ENCODE measurements at places on chromosomes 6 and 20.

DNA sequence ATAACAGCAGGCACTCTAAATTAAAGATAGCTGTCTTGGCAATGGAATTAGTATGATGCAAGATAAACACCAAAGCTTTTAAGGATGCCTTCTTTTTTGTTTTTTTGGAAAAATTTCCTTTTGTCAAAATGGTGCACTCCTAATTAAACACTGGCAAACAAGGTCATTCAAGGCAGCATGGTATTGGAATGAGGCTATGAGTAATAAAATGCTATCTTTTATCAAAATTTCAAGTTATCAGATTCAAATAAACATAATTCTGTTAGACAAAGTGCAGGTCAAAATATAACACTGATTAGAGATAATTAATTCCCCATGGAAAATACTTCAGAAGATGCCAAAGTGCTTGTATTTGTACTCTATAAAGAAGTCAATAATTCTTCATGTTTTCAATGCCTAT is 514.1 kb downstream of the TENT5A start:
- no peak for DNase-seq

GRCh38 chr20:40416274-40416673 is 272.8 kb downstream of the MAFB start:
- DNase-seq, result no peak

DNA sequence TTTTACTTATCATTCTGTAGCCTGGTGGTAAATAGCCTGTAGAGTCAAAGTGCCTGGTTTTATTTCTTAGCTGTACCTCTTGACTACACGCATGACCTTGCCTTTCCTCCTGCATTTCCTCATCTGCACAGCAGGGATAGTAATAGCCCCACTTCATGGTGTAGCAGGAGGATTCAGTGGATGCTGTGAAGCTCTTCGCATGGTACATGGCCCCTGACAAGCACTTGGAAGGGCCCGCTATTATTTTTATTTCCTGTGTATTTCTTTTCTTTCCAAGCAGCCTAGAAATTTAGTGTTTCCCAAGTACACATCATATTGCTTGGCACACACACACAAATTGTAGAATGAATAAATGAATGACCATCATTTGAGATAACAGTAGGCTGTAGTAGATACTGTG is 547.2 kb downstream of the CDH26 start:
- DNase-seq, result no peak

DNA sequence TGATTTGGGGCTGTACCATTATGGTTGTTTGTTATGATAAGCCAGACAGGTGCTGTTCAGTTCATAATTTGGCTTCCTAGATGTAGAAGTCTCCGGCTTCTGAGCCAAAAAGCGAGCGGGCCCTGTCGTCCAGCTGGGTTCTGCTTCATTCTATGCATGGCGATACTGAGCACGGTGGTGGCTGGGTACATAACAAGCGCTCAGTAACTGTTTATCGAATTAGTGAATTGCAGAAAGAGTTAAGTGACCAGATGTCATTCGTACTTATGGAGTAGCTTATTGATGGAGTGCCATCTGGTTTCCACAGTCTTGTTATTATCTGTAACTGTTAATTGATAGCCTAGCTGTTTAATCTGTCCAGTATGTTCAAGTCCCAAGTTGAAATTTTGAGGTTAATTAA is 85.0 kb downstream of the DTD1 start:
- DNase-seq, result no peak

DNA sequence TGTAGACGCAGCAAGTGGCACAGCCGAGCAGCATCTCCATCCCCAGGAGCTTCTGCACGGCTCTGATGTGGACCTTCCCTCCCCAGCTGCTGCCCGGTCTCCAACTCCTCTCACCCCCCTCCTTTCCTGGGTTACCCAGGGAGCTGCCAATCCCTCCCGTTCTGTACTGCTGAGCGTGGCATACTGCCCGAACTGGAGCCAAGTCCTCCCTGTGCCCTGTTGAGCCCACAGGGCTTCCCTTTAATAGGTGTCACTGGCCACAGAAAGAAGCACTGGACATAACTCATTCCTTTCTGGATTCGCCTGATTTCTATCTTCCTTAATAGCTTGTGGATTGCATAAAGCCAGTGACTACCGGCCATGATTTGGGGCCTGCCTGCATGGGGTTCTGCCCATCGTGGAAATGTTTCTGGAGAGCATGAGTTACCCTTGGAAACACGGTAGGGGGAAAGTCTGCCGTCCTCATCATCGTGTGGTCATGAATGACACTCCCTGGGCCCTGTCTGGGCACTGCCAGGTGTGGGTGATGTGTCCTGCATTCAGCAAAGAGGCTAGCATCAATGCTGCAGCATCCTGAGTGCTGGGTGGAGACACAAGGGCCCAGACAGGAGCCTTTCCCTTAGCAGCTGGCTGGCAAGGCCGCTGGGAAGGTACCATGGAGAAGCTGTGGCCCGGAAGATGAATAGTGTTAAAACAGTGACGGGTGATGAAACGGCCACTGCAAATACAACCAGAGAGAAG is 189.7 kb downstream of the SYNDIG1 start:
- no peak for DNase-seq

DNA sequence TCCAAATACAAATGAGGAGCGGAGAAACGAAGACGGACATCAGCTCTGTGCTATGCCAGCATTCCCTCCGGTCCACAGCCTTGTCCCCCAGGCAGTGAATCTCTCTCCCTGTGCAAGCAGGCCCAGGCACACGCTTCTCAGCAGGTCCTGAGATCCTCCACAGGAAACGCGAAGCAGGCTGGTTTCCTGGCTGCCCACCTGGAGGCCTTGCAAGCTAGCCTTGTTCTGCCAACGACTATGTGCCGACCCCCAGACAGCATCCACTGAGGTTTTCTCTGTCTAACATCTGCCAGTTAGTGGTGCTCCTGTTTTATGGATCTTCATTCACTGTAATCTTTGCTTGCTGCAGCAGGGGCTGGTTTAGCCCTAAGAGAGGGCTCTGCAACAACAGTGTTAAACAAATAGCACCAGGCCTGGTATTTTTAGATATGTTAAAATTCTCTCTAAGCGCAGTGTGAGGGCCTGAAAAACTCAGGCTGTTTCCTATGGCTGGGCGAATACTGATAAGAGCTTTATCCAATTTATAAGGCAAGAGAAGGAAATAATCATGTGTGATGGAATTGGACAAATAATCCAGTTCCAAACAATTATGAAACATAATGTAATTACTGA is 386.0 kb upstream of the ARID1B start:
- DNase-seq, result no peak

DNA sequence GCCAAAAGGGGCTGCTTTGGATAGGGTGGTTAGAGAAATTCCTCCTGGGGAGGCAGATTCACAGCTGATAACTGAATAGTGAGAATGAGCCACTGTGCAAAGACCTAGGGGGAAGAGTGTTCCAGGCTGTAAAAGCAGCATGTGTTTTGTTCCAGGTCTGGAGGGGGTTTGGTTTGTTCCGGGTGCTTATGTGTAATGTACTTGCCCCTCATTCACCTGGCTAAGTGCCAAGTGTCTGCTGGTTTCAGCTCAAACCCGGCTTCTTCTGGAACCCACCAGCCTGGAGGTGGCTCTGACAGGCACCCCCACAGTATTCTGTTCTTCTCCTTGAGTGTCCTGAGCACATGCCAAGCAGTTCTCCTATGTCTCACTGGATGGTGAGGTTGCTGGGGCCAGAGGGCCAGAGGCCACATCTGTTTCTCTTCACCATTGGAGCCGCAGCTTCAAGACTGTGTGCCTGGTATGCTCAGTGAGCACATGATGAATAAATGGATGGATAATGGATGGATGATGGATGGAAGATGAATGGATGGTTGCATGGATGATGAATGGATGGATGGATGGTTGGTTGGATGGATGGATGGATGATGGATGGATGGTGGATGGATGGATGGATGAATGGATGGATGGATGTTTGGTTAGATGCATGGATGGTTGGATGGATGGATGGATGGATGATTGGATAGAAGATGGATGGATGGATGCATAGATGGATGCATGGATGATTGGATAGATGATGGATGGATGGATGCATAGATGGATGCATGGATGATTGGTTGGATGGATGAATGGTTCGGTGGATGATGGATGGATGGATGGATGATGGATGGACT is 227.6 kb downstream of the BMP7 start:
- DNase-seq, result no peak

DNA sequence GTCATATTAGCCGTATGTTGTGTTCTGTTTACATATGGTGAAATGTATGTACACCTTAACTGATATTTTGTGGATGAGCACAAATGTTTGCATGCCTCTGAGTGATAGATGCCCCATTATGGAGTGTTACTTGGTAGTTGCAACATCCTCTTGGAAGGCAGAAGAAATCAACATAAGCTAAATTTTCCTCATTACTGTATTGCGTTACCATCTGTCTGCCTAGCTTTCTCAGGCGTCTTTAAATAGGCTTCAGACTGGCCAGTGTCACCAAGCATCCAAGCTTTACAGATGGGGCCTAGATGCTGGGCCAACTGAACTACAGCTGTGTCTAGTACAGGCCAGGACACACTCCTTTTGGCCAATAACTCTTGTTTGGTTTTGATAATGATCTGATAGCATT is 250.6 kb downstream of the SAMD5 start:
- DNase-seq, result no peak

- no peak for DNase-seq
Observed at GRCh38 chr20:45953672-45954071, 18.3 kb downstream of the ZNF335 start.

DNA sequence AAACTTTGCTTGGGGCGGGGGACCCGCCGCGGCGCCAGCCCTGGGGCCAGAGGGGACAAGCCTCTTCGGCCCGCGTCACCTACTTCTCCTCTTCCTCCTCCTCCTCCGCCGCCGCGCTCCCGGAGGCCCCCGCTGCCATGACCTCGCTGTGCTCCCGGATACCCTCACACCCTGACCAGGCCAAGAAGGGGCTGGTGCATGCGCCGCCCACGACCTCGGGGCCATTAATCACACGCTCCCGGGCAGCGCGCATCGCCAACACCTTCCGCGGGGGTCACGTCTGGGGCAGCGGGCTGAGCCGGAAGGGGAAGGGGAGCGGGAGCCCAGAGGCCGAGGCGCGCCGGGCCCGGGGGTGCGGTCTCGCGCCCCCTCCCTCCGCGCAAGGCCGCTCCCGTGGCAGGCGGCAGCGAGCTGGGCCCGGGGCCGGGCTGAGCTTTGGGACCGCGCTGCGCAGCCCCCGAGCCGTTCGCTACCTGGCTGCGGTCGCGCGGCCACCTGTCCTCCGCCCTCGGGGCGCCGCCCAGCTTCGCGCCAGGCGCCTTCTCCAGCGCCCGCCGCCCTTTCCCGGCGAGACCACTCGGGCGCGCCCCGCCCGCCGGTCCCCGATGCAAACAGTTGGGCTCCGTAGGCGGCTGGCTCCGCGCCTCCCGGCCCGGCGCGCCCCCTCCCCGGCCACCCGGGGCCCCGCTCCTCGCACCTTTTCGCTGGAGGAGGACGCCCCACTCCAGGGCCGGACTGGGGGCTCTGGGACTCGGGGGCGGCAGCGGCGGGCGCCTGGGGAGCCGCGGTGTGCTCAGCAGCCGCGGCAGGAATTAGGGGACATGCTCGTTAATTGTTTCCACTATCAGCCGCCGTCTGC is 575 bp upstream of the CNR1 start:
- no peak for DNase-seq

DNA sequence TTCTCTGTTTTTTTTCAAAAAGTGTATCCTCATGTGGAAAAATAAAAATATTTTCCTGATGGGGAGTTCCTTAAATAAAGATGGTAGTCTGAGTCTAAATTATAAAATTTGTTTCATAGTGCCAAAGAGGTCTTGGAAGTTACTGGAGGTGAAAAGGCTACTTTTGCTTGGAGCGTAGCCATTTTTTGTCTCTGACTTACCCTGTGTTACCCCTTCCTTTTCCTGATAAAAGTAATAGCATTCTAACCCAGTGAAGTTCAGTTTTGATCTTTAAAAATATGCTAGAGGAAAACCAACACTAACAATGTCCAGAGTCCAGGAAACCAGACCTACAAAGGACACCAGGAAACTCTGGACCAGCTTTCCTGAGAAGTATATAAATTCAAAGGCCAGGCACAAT is 112.2 kb upstream of the FOXO3 start:
- no peak for DNase-seq

DNA sequence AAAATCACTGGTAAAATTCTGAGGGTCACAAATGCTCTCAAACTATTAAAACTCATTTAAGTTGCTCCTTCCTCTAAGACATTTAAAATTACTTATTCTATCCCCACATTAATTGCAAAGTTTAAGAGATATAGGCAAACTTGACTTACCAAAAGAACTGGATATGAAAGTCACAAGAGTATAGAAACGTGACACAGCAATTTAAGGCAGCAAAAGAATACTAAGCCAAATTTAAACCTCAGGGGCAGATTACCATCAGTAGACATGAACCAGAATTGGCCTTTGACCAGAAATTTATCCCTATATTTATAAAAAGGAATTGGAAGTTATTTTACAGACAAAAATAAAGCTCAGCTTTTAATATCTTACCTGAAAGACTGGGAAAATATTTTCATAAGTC is 56.0 kb downstream of the MAP3K7 start:
- no peak for DNase-seq

DNA sequence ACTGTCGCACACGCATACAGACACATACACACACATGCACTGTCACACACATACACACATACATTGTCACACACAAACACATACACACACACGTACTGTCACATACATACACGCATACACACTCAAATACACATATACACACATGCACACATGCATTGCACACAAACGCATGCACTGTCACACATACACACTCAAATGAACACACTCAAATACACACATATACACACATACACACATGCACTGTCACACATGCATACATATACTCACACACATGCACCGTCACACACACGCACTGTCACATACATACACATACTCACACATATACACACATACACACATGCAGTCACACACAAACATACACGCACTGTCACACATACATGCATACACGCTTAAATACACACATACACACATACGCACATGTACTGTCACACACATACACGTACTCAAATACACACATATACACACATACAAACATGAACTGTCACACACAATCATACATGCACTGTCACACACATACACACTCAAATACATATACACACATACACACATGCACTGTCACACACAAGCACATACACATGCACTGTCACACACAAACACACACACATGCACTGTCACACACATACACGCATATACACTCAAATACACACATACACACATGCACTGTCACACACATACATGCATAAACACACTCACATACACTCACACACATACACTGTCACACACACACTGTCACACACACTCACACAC is 548.6 kb upstream of the BTBD3 start:
- DNase-seq, result no peak

GRCh38 chr6:102137859-102138258 is 744.4 kb downstream of the GRIK2 start:
- DNase-seq, result no peak

All from fibroblast of skin of back (primary cell).